H9 (cell line): ENCODE measurements at places on chromosomes 7 and 10. TPM values are rescaled to one million over a fixed set of nuclear protein-coding genes. Genes with fewer than 3 reads are reported as not detected.

The TRIM74 gene
- 0.26 TPM in 1 of 2 replicates, not detected in the other for total RNA-seq

The CBX3 gene
- total RNA-seq: 287 and 288 TPM in 2 replicates

The BAMBI gene
- 16.8 and 17.0 TPM in 2 replicates for total RNA-seq

- H3K27ac ChIP-seq: no peak overlapping the region
- H3K36me3 ChIP-seq: no peaks in the 10 kb centered on the region
- no peak overlapping the region for H3K4me3 ChIP-seq
- DNase-seq: no peak
These were observed 808.4 kb downstream of the NXPH1 start for GRCh38 chr7:9241826-9242225.

GRCh38 chr7:133682364-133683181 is 429.7 kb downstream of the EXOC4 start:
- no peak for DNase-seq
- H3K36me3 ChIP-seq: peaks cover 2% of the 10 kb centered on the region; the same call in 2 of the 3 replicates
- no peaks in the 10 kb centered on the region for H3K27me3 ChIP-seq

DNA sequence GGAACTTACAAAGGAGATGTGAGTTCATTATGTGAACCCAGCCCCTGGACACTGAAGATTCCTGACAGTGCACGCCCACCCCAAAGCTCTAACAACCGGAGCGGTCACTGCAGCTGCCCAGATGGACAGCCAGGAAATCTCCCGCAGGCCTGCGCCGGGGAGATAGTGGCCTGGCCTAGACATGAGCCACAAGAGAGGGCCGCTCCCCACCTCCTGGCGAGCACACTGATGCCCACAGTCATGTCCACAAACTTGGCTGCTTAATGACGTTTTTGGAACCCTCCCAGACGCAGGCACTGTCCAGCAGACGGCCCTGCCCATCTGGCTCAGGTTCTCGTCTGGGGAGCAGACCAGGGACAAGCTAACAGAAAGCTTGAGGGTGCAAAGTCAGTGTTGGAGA is 34.2 kb downstream of the TCERG1L start:
- H3K27ac ChIP-seq: no peak overlapping the region
- H3K27me3 ChIP-seq: no peaks in the 10 kb centered on the region
- H3K36me3 ChIP-seq: no peaks in the 10 kb centered on the region
- H3K4me3 ChIP-seq: no peak overlapping the region
- no peak for DNase-seq

- H3K4me3 ChIP-seq: no peak overlapping the region
- H3K36me3 ChIP-seq: no peaks in the 10 kb centered on the region
- DNase-seq: no peak
- no peaks in the 10 kb centered on the region for H3K27me3 ChIP-seq
- no peaks in the 10 kb centered on the region; the same call in 1 of the 2 replicates for H3K4me1 ChIP-seq
- no peak overlapping the region for H3K27ac ChIP-seq
These were observed 152.7 kb downstream of the SKIDA1 start for GRCh38 chr10:21372651-21373410.

DNA sequence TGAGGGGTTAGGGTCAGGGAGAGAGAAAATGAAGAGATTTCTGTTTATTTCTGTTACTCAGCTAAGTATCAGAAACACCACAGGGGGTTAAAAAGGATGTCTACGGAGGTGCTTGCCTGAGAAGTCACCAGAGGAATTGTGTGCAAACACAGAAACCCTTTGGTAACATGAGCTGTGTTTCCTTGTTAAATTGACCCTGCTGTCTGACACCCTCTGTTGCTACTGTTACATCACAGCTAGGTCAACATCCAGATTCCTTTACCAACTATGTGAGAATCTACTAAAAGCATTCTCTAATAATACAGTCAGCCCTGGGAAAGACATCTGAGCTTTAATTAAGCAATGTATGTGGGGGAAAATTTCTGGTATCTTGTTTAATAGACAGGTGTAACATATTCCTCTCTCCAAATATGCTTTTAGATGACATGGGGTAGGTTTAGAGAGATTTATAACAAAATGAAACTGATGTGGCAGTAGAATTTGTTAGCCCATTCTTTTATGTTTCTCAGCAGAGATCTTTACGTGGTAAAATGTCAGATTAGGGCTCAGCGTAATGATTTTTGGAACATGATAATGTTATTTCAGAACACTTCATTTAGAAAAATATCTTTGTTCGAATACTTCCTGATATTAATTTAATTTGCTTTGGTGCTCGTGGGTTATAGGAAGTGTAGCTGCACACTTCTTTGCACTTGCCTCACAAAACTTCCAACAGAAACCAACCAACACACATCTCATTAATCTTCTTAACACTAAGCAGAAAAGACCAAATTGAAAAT is 168.0 kb upstream of the AHR start:
- H3K27me3 ChIP-seq: no peaks in the 10 kb centered on the region
- H3K4me1 ChIP-seq: no peaks in the 10 kb centered on the region
- no peak overlapping the region for H3K27ac ChIP-seq
- H3K4me3 ChIP-seq: no peak overlapping the region
- DNase-seq: no peak

DNA sequence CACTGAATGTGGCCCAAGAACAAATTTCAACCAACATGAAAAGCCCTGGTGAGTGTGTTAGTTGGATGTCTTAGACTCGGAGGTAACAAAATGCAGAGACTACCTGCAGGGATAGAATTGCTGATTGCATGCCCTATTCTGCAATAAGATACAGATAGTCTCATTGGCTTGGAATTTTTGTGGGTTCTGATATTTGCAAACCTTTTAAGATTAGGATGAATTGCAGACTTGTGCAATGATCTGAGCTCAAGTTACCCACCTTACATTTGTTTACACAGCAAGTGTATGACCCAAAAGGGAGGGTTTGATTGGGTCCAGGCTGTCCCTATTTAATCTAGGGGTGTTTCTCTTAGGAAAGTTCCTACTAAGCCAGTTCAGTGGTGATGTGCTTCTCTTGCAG is 45.4 kb downstream of the GPR37 start:
- no peak overlapping the region for H3K4me3 ChIP-seq
- no peak for DNase-seq
- no peaks in the 10 kb centered on the region; the same call in 2 of the 3 replicates for H3K36me3 ChIP-seq
- H3K27me3 ChIP-seq: no peaks in the 10 kb centered on the region

- H3K27ac ChIP-seq: no peak overlapping the region
- H3K27me3 ChIP-seq: no peaks in the 10 kb centered on the region
- H3K36me3 ChIP-seq: no peaks in the 10 kb centered on the region
- H3K4me1 ChIP-seq: no peaks in the 10 kb centered on the region
- H3K4me3 ChIP-seq: no peak overlapping the region
These were observed 190.7 kb upstream of the CHRM2 start for GRCh38 chr7:136677471-136678365.
